ENCODE measurements at places on chromosomes 11 and 22.

GRCh38 chr11:71293961-71294782, 41.8 kb upstream of the SHANK2 start:
- no peak for DNase-seq

GRCh38 chr11:11916981-11917399, 75.2 kb downstream of the USP47 start:
- DNase-seq: no peak

DNA sequence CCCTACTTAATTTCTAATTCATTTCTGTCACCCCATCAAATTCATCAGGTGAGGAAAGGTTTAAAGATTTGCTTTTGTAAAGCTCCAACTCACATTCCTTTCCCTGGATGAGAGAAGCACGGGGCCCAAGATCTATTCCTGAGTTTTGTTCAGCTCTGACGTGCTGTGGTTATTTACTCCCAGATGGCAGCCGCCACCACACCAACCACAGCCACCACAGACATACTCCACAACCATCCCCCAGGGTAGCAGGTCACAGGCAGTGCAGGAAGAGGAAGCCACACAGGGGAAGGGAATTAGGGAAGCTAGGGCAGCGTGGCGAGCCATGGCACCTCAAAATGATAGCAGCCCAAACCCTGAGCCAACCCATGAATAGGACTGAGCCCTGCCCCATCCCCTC, 63.5 kb upstream of the CSNK2A3 start:
- no peak for DNase-seq

DNA sequence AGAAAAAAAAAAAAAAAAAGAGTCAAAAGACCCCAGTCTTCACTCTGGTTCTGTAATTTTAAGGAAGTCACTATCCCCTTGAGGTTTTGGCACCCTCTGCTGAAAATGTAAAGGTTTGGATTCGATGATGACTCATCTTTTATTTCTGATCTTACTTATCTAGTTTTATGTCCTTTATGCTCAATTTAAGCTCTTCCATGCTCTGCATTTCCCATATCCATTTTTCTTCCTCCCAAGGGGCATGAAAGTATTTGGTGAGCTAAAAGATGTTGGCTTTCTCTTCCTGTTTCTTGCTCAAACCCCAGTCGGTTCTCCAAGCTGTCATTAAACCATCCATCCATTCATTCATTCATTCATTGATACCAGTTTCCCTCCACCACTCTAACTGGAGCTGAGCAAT, 61.0 kb upstream of the CDON start:
- no peak for DNase-seq

DNA sequence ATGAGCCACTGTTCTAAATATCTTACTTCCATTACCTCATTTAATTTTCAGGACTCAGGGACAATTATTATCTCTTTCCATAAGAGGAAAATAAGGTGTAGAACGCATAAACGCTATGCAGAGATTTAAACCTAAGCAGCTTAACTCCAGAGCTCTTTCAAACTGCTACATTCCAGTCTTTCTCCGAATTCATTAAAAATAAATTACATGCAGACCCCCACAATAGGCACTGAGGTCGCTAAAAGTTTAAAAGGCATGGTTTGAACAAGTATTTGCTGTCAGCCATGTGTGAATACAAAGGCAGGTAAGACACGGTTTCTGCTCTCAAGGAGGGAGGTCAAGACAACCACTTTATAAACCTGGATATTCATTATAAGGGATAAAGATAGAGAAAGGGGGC, 983 bp downstream of the NARS2 start:
- DNase-seq: peak; percentile 25

DNA sequence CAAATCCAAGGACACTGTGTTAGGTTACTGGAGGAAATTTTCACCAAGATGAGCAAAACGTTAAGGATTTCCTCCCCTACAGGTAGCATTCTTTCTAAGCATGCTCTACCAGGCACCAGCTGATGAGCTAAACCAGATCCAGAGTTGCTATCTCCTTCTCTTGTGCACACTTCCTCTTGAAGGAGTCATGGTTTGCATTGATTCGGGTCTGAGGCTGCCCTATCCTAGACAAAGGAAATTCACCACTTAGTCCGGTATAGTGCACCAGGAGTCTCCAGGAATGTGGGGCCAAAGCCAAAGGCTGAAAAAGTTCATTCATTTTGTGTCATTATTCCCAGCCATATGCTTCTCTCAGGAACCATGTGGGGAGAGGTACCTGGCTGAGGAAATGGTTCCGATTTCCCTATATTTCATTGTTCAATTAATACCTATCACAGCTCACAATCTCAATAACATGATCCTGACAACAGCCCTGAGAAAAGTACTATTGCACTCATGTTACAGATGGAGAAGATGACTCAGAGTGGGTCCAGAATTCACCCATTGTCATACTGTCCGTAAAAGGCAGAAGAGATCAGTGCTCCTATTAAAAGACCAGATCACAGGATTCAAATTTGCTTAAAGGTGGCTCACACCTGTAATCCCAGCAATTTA, 39.1 kb downstream of the SLC35F2 start:
- DNase-seq: no peak

- no peak for DNase-seq
Observed at GRCh38 chr11:128727796-128728431, 34.0 kb downstream of the FLI1 start.

DNA sequence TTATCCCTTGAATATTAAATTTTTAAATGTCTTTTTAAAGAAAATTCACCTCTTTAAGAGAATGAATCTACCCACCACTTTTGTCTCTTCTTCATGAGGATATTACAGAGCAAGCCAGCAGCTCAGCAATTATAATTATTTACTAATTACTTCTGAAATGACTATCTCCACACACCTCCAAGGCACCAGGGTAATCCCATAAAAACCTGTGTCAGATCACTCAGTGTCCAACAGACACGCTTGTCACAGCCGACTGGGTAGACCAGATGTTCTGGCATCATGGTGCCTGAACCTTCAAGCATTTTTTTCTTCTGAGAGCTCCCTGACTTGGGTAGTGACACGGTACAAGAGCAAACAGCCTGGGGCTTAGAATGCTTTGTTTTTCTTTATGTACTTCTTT, 61.4 kb downstream of the EFCAB6 start:
- DNase-seq: no peak

DNA sequence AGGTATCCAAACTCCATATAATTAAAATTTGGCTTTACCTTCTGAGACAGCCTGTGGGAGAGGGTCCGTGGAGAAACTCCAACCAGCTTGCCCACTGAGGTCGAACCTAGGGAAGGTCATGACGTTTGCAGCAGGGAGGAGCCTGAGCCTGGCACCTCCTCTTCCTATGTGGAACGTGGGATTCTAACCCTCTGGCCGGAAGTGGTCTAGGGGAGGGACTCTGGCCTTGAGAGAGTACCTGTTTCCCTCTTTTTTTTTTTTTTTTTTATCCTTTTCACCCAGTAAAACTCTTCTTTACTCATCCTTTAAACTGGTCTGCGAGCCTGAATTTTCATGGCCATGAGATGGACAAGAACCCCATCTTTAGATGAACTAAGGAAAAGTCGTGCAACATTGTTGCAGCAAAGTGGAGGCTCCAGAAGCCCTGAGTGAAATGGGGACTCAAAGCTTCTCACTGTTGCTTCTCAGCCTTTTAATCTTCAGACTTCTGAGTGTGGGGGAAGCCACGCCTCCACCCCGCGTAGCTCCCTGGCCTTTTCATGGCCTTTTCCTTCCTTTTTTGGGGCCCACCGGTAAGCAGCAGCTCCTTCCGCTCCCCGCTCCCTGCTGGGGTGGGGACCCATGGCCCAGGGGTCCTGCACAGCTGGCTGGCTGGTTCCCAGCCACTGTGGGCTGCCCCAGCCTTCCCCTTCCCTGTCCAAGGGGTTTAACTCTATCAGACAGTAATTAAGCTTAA, 1359.9 kb downstream of the LRRC4C start:
- no peak for DNase-seq

DNA sequence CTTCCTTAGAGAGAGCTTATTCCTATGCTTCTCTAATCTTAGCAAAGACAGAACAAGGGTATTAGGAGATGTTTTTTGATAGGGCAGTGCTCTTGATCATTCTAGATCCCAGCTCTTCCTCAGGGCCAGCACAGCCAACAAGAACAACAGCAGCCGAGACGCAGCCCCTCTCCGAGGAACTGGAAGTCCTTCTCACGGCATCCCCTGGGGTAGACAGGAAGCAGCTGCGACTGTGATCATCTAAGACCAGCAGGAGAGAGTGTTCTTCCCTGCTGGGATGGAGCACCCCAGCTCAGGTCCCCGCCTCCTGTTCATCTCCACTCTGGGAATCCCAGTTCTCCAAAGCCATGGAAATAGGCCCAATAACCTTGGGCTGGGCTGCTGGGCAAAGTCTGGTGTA, 29.6 kb downstream of the IRAG1 start:
- DNase-seq: no peak

DNA sequence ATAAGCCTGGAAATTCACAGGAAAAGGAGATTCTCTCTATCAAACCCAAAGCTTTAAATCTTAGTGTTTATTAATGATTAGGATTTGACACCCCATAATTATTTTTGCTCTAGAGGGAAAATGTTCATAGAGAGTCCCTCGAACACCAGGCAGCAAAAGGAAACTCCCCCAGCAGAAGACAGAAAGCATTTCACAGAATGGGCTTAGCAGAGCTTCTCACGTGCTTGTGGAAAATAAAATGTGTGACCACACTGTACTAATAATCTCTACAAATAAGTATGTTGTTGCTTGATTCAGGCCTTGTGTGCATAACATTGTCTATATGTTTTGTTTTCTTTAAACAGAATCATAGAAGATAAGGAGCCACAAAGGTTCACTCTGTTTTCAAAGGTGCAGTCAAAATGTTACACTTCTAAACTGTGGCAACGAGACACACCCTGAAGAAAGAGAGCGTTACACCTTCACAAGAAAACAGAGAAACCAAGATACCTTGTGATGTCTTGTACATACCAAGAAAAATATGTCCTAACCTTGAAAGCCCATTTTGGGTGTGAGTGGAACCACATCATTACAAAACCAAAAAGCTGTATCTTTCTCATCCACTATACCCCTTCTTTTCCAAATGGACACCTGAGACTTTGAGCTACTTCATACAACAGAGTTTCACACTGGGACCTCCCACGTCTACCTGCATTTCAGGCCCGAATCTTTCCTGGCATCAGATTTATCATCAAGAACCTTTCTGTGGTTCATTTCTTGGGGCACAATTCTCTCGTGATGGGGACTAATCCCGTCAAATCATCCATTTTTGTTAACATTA, 282.5 kb downstream of the ETS1 start:
- DNase-seq: no peak

- DNase-seq: peak; percentile 75
Observed at GRCh38 chr11:95154514-95154913, 64.9 kb downstream of the ENDOD1 start.

DNA sequence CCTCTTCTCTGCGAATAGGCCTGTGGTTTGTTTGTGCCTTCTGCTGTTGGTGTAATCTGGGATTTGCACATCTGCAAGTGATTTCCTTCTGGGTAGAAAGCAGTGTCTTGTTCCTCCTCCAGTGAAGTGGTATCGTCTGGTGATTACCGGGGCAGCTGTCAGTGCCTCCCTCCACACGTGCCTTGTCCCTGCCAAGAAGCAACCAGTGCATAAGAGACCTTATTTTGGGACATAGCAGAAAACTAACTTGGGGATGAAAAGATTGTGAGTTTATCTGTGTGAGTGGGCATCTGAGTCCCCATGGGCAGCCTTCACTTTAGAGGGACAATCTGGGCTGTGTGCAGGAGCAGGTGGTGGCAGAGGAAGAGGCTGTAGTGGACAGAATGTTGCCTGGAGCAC, 71.5 kb upstream of the SORL1-AS1 start:
- no peak for DNase-seq

- DNase-seq: no peak
Observed at GRCh38 chr22:48751539-48752437, 1075.9 kb downstream of the BRD1 start.

DNA sequence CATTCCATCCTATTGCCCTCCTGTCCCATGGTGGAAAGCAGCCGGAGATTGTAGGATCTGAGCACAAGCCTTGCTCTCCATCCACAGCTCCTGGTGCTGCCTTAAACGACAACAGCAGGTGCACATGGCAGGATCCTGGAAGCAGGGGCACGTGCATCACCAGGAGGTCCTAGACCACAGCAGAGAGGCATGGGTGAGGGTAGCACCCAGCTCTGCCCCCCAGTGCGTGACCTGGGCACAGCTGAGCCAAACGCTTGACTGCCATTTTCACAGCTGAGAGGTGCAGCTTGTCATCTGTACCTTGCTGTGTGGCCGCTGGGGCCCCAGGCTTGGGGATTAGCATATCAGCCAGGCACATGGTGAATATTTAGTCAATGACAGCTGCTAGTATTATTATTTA, 92.7 kb downstream of the NTM start:
- no peak for DNase-seq

GRCh38 chr22:29718949-29719898, 579 bp upstream of the CABP7 start:
- DNase-seq: no peak

- DNase-seq: no peak
Observed at GRCh38 chr11:28528217-28528616, 420.0 kb downstream of the METTL15 start.

- DNase-seq: peak; percentile 21
Observed at GRCh38 chr22:37186228-37186996, 1.6 kb downstream of the C1QTNF6 start.

DNA sequence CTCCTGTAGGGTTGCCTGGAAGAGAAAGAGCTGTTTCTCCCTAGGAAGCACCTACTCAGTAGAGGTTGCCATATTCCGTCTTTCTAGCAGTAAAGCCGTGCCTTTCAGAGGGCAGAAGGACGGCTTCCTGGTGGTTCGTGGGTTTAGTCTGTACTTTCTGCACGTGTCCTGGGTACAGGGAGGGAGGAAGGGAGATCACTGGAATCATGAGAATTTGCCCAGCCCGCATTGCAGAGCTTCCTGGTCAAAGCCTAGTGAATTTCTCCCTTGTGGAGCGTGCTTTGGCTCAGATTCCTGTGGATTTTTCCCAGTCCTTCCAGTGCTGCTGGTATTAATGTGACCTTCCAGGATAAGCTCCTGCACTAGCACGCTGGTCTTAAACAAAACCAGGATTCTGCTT, 44.9 kb downstream of the GRAMD1B start:
- no peak for DNase-seq

- no peak for DNase-seq
Observed at GRCh38 chr22:50312371-50312770, 4.9 kb upstream of the PLXNB2 start.

GRCh38 chr11:60169264-60169915, 13.5 kb downstream of the MS4A6A start:
- DNase-seq: no peak

DNA sequence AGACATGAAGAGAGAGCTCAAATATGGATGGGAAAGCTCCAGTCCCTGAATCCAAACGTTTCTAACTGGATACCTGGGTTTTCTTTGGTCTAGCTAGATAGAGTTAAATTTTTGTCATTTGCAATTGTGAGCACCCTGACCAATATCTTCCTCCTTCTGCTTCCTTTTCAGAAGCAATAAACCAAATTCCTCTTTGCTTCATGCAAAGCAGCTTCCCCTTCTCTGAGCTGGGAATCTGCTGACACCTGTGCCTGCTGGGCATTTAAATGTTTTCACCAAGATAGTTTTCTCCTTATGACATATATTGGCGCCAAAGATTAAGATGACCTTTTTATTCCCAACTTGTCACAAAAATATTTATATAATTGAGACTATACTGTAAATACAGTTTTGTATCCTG, 27.9 kb upstream of the PAK1 start:
- DNase-seq: no peak

- no peak for DNase-seq
Observed at GRCh38 chr22:45686836-45687235, 15.2 kb downstream of the ATXN10 start.

GRCh38 chr11:73201888-73202780, 15.9 kb upstream of the P2RY2 start:
- no peak for DNase-seq

- DNase-seq: no peak
Observed at GRCh38 chr11:1342946-1343345, 33.5 kb upstream of the TOLLIP start.

GRCh38 chr11:93852242-93852641, 1.8 kb upstream of the VSTM5 start:
- no peak for DNase-seq
